ENCODE measurements at places on chromosomes 11 and 22.

DNA sequence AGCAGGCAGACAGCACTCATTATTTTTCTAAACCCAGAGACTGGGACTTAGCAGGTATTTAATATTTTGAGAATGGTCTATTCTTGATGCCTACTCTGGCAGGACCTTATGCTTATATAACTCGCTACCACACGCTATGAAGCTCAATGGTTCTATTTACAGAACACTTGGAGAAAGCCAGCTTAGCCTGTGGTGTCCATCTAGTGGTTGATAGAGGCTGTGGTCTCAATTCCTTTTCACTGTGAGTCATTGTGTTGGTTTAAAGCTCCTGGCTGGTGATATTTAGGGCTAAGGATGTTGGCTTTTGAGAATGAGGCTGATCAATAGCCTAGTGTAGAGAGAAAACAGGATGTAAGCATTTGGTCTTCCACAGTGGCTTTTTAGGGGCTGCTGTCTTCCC is 206.4 kb downstream of the DBX1 start:
- peak; percentile 73 for DNase-seq

DNA sequence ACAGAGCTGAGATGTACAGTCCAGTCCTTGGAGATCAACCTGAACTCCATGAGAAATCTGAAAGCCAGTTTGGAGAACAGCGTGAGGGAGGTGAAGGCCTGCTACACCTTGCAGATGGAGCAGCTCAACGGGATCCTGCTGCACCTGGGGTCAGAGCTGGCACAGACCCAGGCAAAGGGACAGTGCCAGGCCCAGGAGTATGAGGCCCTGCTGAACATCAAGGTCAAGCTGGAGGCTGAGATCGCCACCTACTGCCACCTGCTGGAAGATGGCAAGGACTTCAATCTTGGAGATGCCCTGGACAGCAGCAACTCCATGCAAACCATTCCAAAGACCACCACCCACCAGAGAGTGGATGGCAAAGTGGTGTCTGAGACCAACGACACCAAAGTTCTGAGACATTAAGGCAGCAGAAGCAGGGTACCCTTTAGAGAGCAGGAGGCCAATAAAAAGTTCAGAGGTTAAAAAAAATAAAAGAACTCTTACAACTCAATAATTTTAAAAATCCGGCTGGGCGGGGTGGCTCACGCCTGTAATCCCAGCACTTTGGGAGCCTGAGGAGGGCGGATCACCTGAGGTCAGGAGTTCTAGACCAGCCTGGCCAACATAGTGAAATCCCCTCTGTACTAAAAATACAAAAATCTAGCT is 69.9 kb upstream of the RTL6 start:
- no peak for DNase-seq

GRCh38 chr22:44454113-44454769 is 43.8 kb downstream of the RTL6 start:
- DNase-seq, result no peak

DNA sequence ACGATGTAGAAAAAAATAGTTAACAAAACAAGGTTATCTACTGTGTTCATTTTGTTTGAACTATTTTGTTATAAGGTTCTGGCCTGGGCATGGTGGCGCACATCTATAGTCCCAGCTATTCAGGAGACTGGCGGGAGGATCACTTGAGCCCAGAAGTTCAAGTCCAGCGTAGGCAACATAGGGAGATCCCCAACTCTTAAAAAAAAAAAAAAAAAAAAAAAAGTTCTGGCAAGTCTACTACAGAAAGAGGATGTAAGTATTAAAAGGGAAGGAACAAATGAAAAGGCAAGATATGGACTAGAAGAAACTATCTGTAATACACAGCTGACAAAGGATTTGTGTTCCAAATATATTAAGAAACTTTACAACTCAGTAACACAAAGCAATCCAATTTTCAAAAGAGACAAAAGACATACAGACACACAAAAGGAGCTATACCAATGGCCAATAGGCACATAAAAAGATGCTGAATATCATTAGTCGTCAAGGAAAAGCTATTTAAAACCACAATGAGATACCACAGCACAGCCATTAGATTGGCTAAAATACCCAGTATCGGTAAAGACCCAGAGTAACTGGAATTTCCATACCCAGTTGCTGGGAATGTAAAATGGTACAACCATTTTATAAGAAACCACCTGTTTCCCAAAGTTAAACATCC is 27.4 kb downstream of the RRAS2 start:
- DNase-seq, result no peak

DNA sequence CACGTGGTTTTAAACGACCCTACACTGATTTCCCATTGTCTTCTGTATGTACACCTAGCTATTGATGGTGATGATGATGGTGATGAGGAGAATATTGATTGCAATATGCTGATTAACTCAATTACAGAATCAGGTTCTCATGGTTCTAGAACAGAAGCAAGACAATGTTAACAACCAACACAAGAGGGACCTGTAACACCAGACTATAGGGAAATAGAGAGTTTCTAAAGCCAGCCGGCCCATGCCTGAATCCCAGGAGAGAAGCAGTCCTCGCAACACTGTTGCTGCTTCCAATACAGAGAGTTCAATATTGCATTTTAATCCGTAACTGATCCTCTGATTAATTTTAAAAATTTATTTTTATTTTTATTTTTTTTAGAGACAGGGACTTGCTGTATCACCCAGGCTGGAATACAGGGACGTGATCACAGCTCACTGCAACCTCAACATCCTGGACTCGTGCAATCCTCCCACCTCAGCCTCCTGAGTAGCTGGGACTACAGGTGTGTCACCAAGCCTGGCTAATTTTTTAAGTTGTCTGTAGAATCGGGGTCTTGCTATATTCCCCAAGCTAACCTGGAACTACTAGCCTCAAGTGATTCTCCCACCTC is 22.2 kb upstream of the UBASH3B start:
- peak; percentile 29 for DNase-seq

GRCh38 chr11:126716456-126717083 is 284.0 kb downstream of the KIRREL3 start:
- no peak for DNase-seq

DNA sequence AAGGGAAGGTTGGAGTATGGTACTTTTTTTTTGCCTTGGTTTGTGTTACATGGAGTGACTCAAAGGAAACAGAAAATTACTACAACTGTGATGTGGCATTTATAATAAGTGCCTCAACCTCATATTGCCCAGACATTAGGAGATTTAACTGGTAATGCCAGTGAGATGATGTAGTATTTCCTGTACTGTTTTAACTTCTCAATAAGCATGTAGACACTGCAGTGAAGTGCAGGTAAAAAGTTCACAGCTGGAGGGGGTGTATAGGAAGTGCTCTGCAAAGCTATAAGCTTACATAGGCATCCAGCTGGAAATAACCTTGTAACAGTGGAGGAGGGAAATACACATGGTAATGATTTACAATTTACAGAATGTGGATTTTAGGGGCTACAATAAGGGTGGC is 138.2 kb upstream of the MTMR2 start:
- no peak for DNase-seq

DNA sequence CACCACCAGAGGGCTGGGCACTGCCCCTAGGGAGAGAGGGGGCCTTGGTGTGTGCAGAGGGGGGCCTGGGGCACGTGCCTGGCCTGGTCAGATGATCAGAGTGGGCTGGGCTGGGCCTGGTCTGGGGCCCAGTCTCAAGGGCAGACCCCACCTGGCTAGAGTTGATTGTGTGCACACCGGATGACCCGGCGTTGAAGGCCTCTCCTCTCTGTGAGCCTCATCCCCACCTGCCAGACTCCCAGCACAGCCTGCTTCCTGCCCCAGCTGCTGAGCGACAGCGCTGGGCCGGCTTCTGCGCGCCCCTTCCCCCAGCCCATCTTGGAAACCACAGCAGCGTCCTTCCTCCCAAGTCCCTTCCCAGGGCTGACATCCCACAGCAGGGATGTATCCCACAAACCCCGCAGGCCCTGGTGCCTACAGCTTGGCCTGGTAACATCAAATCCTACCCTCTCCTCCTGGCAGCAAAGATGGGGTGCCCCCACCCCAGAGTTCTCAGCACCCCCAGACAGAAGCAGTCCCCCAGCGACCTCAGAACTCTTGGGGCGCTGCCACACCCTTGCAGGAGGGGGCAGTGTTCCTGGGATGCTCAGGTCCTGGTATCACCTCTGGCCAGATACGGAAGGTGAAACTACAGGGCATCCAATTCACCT is 11.0 kb upstream of the TSSC4 start:
- no peak for DNase-seq

DNA sequence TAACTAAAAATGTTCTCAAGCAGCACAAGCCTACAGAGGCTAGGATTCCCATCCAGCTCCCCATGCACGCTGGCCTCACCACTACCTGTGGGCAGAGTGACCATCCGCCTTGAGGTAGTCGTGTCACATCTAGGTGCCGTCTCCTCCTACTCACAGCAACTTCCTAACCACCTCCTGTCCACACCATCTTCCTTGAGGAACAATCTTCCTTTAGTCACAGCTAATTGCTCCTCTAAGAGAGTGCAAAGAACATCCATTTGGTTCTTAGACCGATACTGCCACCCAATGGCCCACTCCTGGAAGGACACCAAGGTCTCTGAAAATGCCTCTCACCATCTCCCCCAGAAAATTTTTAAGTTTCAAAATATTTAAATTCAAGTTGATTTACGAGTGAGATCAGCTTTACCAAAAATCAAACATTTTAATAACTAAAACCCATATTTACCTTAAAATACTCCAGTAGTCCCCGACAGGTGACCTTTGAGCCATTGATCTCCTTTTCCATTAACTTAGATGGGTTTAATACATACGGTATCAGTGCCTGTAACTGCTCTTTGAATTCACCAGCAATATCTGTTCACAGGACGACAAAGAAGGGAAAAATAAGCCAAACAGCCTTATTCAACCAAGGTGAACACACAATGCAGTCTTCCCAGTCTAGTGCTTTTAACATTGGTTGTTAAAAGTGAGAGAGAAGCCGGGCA is 21.7 kb upstream of the PLAAT3 start:
- DNase-seq, result peak; percentile 17

DNA sequence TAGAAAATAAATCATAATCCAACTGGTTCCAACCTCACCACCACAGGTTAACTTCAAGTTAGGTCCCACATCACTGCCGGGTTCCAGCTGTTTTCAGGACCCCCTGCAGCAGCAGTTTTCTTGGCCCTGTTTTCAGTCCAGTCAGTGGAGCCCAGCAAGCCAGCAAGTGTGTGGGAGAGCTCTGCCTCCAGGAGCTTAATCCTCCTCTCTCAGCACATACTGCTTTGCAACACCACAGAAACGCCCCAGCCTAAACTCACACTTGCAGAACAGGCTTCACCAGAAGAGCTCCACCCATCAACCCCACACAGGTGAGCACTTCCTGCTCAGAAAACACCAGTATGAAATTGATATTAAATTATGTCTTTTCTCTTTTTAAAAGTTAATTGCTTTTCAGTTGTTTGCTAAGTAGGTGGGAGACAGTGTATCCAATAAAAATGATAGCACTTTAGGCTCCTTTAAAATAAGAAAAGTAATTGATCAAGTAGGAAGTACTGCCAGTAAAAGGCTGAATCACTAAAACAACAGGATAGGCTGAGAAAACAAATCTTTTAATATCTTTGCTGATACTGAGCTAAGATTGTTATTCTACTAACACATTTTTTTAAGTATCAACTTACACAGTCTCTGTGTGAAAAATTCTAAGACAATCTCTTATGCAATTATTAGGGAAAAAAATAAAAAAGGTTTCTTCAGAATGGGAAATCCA is 81.5 kb upstream of the TP53AIP1 start:
- DNase-seq, result peak; percentile 44

- DNase-seq, result no peak
Observed at GRCh38 chr22:48887394-48888332, 940.0 kb downstream of the BRD1 start.

- DNase-seq, result no peak
Observed at GRCh38 chr11:933936-934335, 8.3 kb downstream of the AP2A2 start.

DNA sequence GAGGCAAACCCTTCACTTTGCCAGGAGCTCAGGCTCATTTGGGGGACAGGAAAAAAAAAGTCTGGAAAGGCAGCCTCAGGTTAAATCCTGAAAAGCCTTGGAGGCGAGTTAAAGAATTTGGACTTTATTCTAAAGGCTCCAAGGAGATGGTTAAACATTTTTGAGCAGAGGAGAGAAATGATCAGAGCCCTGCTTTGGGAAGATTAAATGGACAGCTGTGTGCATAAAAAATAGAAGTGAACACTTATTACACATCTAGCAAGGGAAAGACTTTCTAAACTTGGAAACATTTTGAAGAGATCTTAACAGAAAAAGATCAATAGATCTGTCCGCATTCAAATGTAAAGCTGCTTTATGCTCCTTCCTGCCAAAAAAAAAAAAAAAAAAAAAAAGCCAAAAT is 8.4 kb upstream of the RAB3IL1 start:
- no peak for DNase-seq

DNA sequence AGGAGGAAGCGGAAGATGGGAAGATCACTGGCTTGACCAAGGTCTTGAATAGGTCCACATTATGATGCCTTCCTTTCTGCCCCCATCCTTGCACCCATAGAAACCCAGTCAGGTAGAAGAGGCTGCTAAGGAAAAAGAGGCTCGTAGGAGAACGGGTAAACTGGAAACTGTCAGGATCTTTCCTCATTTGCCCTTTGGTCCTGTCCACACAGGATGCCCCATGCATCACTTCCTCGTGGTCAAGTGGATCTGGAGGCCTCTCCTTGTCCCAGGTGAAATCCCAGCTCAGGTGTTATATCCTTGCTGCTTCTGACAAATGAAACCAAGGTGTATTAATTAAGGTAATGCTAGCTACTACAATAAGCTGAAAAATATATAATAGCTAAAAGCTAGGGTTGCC is 8.0 kb upstream of the ZBTB16 start:
- no peak for DNase-seq

- no peak for DNase-seq
Observed at GRCh38 chr11:112321501-112322172, 61.0 kb upstream of the PLET1 start.

- no peak for DNase-seq
Observed at GRCh38 chr22:30223303-30223702, 23.3 kb downstream of the LIF start.

- DNase-seq, result no peak
Observed at GRCh38 chr22:25668437-25668836, 73.6 kb upstream of the MYO18B start.

GRCh38 chr11:26827567-26828081 is 105.8 kb upstream of the SLC5A12 start:
- no peak for DNase-seq

GRCh38 chr11:10926801-10927211 is 69.0 kb upstream of the ZBED5 start:
- DNase-seq, result no peak

DNA sequence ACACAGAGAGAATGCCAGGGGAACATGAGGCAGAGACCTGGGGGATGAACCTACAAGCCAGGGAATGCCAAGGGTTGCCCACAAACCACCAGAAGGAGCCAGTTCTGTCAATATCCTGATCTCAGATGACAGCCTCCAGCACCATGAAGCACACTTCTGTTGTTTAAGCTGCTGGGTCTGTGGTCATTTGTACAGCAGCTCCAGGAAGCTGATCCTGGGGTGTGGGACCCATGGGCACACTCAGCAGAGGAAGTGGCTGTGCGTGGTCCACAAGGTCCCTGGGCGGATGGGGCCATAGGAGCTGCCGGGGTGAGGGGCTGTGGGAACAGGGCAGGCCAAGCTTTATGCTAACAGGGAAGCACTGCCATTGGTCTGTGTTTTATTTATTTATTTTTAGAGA is 12.1 kb downstream of the PPM1F start:
- DNase-seq, result no peak

All from brain pericyte (primary cell).